ENCODE measurements at places on chromosomes 7 and 10. TPM values are rescaled to one million over a fixed set of nuclear protein-coding genes. Genes with fewer than 3 reads are reported as not detected.

VIPR2 gene
- 0.91 TPM for total RNA-seq

DNA sequence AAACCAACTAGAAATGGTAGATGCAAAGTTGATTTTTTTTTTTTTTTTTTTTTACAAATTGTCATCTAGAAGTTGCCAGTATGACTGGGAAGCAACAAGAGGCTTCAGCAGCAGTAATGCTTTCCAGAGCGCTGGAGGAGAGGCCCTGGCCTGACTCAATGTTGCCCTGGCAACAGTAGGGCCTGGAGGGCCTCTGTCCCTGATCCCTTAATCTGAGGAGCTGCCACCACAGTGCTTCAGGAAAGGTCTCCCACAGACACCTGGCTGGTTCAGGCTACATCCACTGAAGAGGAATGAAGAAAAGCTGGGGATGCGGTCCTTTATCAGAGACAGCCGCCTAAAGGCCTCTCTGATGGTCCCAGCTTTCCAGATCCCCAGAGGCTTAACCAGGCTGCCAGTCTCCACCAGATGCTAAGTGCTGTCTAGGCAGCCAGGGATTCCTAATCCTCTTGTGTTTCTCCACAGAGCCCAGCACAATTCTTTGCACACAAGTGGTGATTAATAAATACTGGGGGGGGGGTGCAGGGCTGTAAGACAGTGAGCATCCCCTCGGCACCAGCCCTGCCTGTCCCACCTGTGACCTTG lies 33.7 kb downstream of the ZNF777 start:
- peaks cover 2% of the 10 kb centered on the region for H3K36me3 ChIP-seq
- no peak overlapping the region for H3K27ac ChIP-seq

DNA sequence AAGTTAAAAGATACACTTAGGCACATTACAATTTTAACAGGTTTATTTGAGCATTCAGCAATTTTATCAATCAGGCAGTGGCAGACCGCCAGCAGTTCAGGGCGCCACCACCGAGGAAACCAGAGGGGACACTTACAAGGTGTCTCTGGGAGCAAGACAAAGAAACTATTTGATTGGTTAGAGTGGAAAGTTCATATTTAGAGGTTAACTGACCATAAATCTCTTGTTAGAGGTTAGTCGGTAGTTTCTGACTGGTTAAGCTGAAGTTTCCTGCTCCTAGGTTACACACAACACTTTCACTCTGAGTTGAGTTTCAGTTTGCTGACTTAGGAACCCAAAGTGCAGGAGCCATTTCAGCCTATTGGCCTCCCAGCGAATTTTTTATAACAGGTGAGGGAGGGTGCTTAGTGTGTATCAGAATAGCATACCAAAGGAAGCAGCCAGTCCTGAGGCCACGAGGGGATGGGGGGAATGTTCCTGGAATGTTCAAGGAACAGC lies 10.8 kb upstream of the PVRIG start:
- no peak overlapping the region for H3K27ac ChIP-seq
- no peak for DNase-seq
- H3K27me3 ChIP-seq = no peaks in the 10 kb centered on the region
- H3K4me1 ChIP-seq = peaks cover 8% of the 10 kb centered on the region
- no peak overlapping the region for H3K4me3 ChIP-seq

ARHGAP12 gene
- 30.9 TPM for total RNA-seq

DNA sequence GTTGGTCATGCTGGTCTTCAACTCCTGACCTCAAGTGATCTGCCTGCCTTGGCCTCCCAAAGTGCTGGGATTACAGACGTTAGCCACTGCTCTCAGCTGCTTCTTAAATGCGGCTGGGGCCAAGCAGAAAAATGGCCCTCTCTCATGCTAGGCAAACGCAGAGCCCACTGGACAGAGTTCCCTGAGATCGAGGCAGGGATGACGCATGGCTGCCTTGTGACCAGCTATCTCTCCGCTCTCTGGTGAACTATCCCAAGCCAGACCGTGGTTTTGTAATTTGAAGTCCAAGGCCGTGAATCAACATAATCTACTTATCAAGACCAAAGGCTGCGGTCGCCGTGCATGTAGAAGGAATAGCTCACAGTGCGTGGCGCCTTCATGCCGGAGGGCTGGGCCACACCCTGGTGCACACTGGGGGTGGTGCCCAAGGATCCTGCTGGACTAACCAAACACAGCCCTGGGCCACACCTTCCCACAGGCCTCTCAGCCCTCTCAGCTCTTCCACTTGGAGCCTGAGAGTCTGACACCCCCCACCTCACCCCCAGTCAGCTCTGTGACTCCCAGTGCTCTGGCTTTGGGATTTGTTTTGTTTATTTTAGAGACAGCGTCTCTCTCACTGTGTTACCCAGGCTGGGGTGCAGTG lies 88.1 kb upstream of the CUX1 start:
- H3K27ac ChIP-seq = no peak overlapping the region
- DNase-seq = no peak
- H3K36me3 ChIP-seq = no peaks in the 10 kb centered on the region
- H3K4me3 ChIP-seq = no peak overlapping the region
- no peaks in the 10 kb centered on the region for H3K4me1 ChIP-seq
- H3K27me3 ChIP-seq = no peaks in the 10 kb centered on the region

- peak; percentile 62 for DNase-seq
- no peaks in the 10 kb centered on the region for H3K36me3 ChIP-seq
Observed at GRCh38 chr10:98326621-98327027, 58.6 kb upstream of the LOXL4 start.

ANLN gene
- total RNA-seq = 1.2 TPM

RFC2 gene
- 21.1 TPM for total RNA-seq

HOXA6 gene
- total RNA-seq = 22.0 TPM

DNA sequence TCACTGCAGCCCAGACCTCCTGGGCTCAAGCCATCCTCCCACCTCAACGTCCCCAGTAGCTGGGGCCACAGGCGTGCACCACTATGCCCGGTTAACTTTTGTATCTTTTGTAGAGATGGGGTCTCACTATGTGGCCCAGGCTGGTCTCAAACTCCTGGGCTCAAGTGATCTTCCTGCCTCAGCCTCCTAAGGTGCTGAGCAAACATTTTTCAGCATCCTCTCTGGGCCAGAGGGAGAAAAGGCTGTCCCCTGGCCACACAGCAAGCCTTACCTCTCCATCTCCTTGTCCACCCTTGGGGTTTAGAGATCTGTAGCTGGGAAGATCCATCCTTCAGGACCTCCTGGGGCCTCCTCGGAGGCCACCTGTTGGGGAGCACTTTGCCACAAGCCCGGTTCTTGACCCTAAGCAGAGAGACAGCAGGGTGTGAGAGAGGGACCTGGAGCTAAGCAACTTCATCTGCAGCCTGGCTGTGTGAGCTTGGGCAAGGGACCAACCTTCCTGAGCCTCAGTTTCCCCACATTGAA lies 85.8 kb downstream of the MYL10 start:
- no peaks in the 10 kb centered on the region for H3K4me1 ChIP-seq
- H3K27ac ChIP-seq = no peak overlapping the region
- no peak overlapping the region for H3K4me3 ChIP-seq

- H3K27ac ChIP-seq = no peak overlapping the region
- H3K36me3 ChIP-seq = no peaks in the 10 kb centered on the region
- no peak for DNase-seq
Observed at GRCh38 chr10:80274396-80275134, 14.9 kb downstream of the MAT1A start.

DNA sequence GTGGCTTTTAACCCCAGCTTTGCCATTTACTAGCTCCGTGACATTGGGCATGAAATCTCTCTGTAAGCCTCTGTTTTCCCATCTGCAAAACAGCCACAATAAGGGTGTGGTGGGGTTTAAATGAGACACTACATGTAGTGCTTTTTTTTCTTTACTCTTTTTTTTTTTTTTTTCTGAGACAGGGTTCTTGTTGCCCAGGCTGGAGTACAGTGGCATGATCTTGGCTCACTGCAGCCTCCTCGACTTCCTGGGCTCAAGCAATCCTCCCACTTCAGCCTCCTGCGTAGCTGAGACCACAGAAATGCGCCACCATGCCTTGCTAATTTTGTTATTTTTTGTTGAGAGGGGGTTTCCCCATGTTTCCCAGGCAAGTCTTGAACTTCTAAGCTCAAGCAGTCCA lies 8.3 kb upstream of the DENND10 start:
- no peaks in the 10 kb centered on the region for H3K4me1 ChIP-seq
- H3K36me3 ChIP-seq = no peaks in the 10 kb centered on the region
- no peaks in the 10 kb centered on the region for H3K27me3 ChIP-seq
- H3K4me3 ChIP-seq = no peak overlapping the region

DNA sequence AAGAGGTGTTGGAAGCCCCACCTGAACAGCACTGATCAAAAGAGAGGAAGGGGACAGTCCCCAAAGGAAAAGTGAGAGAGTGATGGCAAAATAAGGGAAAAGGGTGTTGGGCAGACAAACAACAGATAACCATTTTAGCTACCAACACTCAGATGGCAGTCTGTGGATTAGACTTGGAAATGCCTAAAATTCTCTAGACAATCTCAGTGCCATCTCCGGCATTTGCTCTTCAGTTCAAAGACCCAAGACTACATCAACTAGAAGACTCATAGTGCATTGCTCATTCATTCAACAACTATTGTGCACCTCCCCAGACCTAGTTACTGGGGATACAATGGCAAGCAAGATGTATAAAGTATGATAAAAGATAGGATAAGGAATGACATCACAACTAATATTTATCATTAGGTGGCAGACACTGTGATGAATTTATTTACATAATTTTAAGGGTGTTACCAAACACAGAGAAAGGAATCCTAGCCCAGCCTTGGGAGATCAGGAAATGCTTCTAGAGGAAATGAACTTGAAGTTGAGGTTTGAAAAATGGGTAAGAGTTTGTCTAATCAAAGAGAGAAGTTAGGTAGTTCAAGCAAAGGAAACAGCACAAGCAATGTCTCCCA lies 109.3 kb upstream of the ARID5B start:
- no peak overlapping the region for H3K4me3 ChIP-seq
- H3K36me3 ChIP-seq = no peaks in the 10 kb centered on the region
- H3K27ac ChIP-seq = no peak overlapping the region
- no peaks in the 10 kb centered on the region for H3K27me3 ChIP-seq
- peaks cover 3% of the 10 kb centered on the region for H3K4me1 ChIP-seq
- DNase-seq = no peak

DNA sequence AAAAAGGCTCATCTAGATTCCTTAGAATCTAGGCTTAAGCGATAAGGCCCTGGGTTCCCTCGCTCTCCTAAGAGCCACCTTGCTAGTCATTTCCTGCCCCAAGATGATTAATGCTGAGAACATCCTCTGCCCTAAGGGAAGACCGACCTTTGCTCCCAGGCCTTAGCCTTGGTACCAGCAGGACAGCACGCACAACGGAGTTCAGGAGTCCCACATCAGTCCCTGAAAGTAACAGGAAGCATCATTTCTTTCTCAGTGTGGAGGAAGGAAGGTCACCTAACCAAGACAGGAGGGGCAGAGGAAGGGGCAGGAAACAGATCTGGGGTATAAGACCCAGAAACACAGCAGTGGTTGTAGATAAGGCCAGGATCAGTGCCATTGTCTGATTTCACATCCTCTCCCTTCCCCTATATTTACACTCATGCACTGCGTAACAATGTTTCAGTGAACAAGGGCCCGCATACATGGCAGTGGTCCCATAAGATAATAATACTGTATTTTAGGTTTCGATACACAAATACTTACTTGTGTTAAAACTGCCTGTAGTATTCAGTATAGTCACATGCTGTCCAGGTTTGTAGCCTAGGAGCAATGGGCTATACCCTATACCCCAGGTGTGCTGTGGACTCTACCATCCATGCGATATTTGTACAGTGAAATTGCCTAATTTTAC lies 8.1 kb upstream of the FAM107B start:
- DNase-seq = no peak
- H3K4me3 ChIP-seq = no peak overlapping the region
- no peaks in the 10 kb centered on the region for H3K27me3 ChIP-seq
- H3K36me3 ChIP-seq = no peaks in the 10 kb centered on the region
- no peak overlapping the region for H3K27ac ChIP-seq
- H3K4me1 ChIP-seq = no peaks in the 10 kb centered on the region

OR2A1 gene
- not detected for total RNA-seq

ZSWIM8 gene
- 91.8 TPM for total RNA-seq

MYPN gene
- total RNA-seq = 0.06 TPM

DNA sequence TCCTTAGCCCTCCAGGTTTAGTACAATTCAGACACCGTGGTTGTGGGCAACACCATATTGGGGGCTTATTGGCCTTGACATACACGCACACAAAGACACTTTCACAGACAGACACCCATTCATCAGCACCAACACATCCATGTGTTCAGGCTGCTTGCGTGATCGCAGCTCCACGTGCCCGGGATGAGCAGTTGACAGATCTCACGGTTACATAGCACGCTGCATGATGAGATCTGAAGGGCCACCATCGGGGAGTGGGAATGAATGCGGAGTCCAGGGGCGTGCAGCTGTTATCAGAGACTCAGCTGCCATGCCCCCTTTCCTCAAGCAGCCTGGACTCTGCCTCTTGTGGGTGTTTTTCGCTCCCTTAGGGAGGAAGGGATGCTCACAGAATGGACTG lies 285.2 kb downstream of the USP6NL start:
- H3K27ac ChIP-seq = no peak overlapping the region
- no peaks in the 10 kb centered on the region for H3K27me3 ChIP-seq
- no peaks in the 10 kb centered on the region for H3K36me3 ChIP-seq
- DNase-seq = no peak
- no peaks in the 10 kb centered on the region for H3K4me1 ChIP-seq

DNA sequence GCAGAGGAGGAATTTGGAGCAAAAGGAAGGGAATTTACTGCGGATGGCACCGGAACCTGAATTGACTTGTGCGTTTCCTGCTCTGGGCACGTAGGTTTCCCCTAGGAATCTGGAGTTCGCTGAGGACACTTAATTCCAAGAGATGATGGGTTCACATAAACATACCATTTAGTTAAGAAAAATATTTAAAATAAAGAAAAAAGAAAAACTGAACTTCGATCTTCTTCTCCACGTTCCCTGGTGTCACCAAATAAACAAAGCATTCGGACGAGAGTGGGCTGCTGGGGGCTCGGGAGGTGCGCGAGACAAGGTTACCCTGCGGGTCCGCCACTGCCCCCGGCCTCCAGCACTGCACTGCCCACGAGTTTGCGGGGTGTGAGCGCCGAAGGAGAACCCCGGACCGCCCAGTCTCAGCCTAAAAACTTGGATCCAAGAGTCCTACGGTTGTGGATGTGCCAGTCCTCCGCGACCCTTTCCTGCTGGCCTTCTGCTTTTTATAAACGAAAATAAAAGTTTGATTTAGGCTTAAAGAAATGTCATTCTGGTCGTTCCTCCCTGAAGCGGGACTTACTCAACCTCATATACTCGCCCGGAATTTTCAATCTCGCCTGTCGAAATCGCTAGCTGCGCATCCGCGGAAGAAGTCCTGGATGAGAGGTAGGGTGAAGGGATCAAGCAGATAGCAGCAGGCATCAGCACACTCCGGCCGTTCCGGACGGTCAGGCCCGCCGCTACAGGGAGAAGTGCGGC lies 30.3 kb downstream of the SKIDA1 start:
- peak overlapping the region; percentile 7 for H3K27ac ChIP-seq
- no peaks in the 10 kb centered on the region for H3K27me3 ChIP-seq
- H3K36me3 ChIP-seq = no peaks in the 10 kb centered on the region
- peak; percentile 79 for DNase-seq
- H3K4me1 ChIP-seq = peaks cover 4% of the 10 kb centered on the region
- H3K4me3 ChIP-seq = peak overlapping the region; percentile 90

PDZD7 gene
- 1.6 TPM for total RNA-seq

- H3K27ac ChIP-seq = peak overlapping the region; percentile 77
- peak overlapping the region; percentile 73 for H3K4me3 ChIP-seq
- DNase-seq = peak; percentile 75
- H3K4me1 ChIP-seq = no peaks in the 10 kb centered on the region
- no peaks in the 10 kb centered on the region for H3K36me3 ChIP-seq
Observed at GRCh38 chr10:34814223-34814912, 728 bp downstream of the PARD3 start.

GRCh38 chr7:43513251-43513650 lies 69.7 kb upstream of the STK17A start:
- DNase-seq = no peak
- H3K36me3 ChIP-seq = peaks cover 9% of the 10 kb centered on the region
- no peaks in the 10 kb centered on the region for H3K4me1 ChIP-seq

Measured in kidney (tissue), 22 donors.